ENCODE measurements at places on chromosomes 6 and 20.

DNA sequence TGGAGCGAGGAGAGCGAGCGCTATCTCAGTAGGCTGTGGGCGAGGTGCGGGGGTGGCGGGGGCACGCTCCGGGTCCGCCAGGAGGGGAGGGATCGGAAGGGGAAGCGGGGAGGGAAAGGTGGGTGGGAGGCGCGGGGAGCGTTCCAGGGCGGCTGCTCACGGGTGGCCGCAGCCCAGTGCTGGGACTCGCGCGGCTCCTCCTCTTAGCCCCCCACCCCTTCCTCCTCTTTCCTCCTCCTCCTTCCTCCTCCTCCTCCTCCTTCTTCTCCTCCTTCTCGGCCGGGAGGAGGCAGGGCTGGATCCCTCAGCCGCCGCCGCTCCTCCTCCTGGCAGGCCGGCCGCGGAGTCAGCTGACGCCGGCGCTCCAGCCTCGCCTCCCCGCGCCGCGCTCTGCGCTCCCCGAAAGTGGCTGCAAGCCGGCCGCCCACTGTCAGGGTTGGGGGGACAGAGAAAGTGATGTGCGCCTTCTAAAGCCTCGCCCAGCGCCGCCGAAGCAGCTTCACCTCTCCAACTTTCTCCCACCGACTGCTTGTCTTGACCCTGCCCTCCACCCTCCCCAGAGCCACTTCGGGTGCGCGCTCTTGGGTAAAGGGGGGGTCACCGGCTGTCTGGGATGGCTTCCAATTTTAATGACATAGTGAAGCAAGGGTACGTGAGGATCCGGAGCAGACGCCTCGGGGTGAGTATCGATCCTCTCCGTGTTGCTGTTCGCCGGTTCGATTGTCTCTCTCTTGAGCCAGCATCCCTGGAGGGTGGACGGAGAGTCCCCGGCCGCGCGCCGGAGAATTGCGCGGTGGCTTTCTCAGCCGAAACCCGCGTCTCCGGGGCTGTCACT, at the start of gene DOK5:
DOK5 (plus strand) TSS at position 260 of the 835 bp plus-strand sequence; CDS start at position 614, 354 bp downstream.
- no peak for DNase-seq

DNA sequence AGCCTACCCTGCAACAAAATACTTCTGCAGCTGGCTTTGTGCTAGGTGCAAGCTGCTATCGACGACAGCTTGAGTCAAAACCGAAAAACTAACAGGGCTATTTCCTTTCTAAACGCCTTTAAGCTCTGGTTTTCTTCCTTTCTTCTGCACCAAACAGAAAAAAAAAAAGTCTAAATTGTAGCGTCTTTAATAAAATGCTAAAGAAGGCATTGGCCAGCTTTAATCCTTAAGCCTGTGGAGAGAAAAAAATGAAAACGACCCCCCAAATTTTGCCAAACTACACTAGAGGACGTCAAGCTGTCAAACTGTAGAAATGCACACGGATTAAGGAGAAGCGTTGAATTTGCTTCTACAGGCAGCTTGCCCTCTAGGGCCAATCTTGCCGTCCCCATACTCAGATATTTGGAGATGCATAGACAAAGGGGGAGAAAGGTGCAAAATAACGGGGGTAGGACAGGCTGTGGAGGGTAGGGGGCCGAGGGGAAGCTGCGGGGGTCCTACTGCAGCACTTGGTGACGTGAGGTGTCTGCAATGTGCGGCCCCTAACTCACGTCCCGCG, 1.4 kb upstream of the NRN1 start:
- DNase-seq: no peak

DNA sequence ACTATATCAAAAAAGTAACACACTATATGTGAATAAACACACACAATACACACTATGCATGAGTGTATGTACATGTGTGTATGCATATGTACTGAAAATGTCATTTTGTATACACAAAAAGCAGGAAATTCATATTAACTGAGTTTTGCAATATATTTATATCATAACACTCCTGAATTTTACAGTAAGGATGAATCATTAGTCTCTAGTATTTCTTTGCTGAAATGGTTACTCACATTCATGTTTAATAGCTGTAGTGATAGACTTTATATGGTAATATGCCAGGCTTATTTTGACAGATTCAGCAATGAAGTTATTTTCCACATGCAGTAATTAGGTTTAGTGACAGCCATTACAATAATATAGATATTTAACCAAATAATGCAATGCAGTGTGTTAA, 1216.2 kb upstream of the CITED2 start:
- DNase-seq: no peak

DNA sequence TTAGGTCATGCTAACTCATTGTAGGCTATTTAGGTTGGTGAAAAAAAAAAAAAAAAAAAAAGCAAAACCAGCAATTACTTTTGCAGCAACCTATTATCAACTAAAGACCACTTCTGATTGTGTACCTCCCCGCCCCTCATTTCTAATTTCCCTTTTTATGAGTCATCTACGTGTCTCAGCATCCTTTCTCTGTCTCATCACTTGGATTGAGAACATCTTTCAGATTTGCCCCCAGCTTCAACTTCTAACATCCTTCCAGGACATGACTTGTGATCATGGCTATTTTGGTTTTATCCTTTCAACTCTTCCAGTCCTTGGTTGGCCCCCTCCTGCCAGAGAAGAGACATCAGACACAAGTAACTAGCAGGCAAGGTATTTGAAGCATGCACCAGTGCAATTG, 156.7 kb upstream of the CCN2 start:
- DNase-seq: no peak

DNA sequence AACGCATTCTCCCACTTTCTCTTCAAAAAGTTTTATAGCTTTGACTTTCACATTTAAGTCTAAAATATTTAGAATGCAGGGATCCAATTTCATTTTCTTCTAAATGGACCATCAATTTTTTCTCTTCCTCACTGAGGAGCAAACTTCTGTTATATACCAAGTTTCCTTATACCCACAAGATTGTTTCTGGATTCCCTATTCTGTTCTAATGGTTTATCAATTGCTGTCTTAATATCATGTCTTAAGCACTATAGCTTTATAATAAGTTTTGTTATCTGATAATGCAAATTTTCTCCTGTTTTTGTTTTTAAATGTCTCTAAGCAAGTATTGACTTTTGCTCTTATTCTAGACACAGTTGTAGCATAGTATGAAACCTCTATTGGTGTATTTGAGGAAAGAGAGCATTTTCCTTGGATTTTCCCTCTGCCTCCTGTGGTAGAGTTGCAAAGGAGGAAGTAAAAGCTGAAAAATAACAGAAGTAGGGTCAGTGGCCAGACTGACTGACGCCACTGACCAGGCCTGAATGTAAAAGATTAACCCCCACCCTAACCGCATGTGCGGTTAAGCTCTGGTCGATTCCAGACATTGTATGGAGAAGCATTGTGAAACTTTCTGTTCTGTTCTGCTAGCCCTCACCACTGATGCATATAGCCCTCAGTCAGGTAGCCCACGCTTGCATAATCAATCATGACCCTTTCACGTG, 40.3 kb downstream of the GPX5 start:
- DNase-seq: no peak

DNA sequence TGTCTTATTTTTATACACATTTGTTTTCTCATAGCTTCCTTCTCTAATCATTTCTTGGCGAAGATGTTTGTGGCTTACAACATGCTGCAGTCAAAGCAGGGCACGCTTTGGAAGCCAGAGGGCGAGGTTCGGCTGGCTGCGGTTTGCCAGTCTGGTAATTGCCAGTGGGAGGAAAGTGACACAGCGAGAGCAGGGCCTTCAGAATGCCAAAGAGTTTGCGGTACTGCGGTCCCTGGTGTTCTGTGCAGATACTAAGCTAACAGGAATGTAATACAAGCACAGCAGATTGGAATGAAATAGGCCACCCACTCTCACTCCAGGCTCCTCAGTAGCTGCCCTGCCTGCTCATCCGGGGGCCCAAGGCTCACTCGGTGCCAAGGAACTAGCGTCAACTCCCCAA, 58.7 kb upstream of the TGM3 start:
- no peak for DNase-seq

- DNase-seq: no peak
Measured at GRCh38 chr6:124937645-124938044, 24.6 kb upstream of the RNF217 start.

DNA sequence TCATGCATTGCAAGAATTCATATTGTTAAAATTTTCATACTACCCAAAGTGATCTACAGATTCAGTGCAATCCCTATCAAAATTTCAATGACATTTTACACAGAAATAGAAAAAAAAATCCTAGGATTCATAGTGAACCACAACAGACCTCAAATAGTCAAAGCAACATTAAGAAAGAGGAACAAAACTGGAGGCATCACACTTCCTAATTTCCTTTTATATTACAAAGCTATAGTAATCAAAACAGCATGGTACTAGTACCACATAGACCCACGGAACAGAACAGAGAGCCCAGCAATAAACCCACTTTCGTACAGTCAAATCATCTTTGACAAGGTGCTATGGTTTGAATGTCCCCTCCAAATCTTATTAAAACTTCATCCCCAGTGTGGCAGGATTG, 39.7 kb downstream of the NTSR1 start:
- no peak for DNase-seq

DNA sequence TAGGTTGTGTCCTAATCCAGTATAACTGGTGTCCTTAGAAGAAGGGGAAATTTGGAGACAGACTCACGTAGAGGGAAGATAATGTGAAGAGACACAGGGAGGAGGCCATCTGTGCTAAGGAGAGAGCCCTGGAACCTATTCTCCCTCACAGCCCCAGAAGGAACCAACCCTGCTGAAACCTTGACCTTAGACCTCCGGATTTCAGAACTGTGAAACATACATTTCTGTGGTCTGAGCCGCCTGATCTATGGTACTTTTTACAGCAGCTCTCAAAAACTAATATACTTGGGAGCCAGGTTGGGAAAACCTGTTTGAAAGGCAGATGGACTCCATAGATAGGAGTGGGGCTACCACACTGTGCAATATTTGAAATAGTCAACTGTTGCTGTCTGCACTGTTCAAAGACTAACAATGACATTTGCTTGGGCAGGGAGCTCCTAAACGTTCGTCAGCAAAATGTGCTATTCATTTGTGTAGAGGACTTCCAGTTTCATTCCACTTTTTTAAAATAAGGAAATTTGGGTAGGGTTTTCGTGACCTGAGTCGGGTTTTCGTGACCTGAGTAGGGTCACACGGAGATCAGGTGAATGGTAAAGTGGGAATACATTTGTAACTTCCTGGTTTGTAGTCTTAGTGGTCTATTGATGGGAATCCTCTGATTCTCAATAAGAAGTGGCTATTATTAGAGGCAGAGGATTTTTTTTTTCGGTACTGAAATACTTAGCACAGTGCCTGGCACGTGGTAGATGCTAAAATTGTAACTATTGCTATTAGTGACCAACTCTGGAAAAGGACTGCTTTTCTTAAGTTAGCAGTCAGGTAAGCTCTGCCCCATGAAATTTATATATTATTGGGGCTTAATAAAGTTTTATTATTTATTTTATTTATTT, 11.4 kb downstream of the TAGAP start:
- no peak for DNase-seq

- DNase-seq: no peak
Measured at GRCh38 chr20:60220706-60221105, 262.5 kb downstream of the CDH26 start.

DNA sequence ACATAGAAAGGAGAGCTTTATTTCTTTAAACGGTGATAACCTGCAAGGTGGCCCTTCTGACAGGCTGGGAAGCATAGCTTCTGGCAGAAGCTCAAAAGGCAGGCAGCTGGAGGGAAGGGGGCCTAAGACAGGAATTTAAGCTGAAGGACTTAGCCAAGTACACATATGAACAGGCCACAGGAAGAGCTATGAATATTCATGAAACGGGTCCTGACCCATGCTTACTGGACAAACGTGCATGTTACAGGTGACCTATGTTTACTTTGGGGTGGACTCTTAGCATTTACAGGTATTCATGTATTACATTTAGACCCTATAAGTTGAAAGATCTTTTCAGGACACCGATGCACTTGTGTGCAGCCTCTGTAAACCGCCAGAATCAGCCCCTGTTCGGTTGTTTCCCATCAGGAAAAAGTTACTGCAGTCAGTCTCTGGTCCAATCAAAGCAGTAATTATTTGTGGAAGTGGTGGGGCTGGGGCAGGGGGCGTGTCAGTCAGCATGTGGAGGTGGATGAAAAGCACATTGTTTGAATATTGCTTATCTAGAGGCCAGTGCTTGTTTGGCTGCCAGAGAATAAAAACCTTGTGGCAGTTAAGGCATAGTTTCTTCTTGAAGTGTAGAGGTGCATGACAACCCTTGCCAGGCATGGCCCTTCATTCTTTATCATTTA, 2.9 kb upstream of the GZF1 start:
- no peak for DNase-seq

DNA sequence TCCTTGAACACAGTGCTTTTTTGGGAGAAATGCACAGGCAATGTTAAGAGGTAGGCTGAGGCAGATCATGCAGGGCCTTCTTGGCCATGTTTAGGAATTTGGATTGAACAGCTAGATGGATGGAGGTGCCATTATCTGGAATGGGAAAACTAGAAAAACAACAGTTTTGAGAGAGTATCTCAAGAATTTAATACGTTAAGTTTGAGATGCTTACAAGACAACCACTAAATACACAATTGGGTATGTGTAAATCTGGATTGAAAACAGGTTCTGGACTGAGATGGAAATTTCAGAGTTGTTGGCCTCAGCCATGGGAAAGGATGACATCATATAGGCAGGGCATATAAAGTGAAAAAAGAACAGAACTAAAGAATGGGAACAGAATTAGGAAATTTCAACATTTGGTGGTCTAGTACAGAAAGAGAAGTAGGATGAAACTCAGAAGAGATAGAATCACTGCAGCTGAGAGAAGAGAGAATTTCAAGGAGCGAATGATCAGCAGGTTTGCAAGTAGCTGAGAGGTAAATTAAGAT, 37.1 kb downstream of the NCOA7 start:
- DNase-seq: no peak

GRCh38 chr6:137698636-137699030, 168.4 kb upstream of the TNFAIP3 start:
- no peak for DNase-seq

DNA sequence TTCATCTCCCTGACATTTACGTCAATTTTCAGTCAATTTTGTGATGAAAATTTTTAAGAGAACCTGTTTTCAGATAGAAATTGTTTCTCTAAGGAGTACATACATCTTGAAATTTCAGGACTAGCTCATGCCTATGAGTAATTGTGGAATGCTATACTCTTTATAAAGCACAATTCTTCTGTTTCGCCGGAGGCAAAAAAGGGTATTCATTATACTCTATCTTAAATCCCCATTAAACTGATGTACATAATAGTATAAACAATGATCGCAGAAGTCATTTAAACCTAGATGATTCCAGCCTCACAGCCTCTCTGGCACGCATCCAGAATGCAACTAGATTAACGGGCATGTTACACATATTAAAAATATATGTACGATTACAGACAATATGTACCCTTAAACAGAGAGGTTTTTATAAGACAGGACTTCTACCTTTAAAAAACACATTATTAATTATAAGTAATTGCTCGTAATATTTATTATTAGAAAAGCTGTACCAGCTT, 62.6 kb downstream of the NRSN1 start:
- no peak for DNase-seq

- DNase-seq: no peak
Measured at GRCh38 chr6:44561832-44562665, 174.5 kb downstream of the CDC5L start.

- DNase-seq: no peak
Measured at GRCh38 chr6:7912024-7912423, 1.4 kb upstream of the TXNDC5 start.
